ENCODE measurements at places on chromosomes 5 and 9.

DNA sequence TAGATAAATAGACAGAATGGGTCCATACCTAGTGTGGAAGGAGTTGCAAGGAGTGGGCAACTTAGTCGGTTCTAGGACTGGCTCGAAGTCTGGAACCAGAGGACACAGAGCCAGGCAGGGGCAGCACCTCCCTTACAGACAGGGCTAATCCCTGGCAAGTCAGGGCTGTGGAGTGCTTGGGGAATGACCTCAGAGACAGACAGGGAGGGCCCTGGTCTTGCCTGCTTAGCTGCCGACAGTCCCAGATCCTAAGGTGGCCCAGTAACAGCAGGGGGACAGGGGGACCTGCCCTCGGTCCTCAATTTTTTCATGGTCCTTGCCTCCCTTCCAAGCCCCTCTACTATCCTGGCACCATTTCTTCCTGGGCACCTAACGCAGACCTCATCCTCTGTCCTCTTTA is 222.4 kb upstream of the TNC start:
- no peak for DNase-seq

- DNase-seq = no peak
These were observed 181.2 kb upstream of the GPR151 start for GRCh38 chr5:146697211-146697610.

- no peak for DNase-seq
These were observed 16.2 kb downstream of the LHX6 start for GRCh38 chr9:122212473-122213004.

- no peak for DNase-seq
These were observed 61.1 kb downstream of the GRIA1 start for GRCh38 chr5:153551537-153552079.

DNA sequence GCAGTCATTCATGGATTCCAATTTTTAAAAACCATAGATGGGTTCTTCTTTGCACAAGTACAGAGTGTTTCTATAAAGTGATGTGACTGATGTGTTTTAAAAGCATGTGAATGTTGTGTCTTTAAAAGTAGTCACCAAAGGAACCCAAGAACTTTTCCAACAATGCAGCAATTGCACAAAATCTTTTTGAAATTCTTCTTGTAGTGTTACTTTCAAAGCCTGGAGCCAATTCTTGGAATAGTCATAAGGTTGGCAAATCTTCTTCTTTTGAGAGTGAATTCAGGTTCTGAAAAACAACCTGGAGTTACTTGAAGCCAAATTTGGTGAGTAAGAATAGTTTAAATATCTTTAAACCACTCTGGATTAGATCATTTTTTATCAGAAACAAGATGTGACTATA is 10.5 kb downstream of the GRAMD2B start:
- no peak for DNase-seq

DNA sequence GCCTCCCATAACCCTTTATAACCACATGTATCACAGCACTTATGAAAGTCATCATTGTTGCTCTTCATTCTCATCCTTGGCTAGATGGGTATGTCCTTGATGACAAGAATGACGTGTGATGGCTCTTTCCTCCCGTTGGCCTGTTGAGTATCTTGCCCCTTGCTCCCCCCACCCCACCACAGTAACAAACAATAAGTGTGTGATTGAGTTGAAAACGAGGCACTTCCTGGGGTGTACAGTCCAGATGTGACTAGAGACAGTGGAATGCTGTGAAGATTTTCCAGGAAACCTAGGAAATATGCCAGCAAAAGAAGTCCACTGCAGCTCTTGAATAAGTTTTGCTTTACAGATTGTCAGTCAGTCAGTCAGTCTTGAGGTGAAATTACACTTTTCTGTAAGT is 262.5 kb downstream of the ELAVL2 start:
- DNase-seq = no peak

- DNase-seq = no peak
These were observed 192.4 kb downstream of the ADAMTSL1 start for GRCh38 chr9:18666348-18666747.

DNA sequence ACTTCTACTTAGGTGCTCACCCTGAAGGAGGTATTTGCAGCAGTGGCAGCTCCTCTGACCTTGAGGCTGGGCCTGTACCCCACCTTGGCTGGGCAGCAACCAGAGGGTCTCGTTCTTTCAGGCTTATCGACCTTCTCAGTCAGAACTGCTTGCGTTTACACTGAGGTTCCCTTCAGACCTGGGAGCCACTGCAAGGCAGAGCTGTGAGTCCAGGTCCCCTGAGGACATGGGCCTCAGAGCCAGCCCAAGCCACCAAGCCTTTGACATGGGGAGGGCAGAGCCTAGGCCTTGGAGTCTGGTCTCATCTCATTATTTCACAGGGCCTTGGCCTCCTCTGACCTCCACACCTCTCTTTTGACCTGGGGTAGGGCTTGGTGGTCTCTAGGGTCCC is 13.7 kb downstream of the ACSL6 start:
- no peak for DNase-seq

GRCh38 chr9:130348881-130349280 is 83.3 kb downstream of the HMCN2 start:
- no peak for DNase-seq

DNA sequence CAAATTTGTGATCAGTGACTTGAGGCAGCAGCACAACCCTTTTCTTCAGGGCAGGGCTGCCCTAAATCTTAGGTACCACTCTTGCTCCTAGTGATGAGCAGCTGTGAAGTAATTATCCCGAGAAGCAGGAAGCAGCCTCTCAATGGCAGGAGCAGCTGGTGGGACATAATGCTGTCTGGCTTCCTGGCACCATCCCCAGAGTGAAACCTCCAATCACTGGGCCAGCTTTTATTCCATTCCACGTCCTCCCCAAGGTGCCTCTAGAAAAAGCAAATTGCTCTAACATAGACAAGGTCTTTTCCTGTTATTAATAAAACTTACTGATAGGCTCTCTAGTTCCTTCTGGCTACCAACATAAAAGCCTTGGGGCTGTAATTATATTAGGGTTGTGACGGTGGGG is 154.0 kb downstream of the FRMD3 start:
- DNase-seq = no peak

- no peak for DNase-seq
These were observed 35.2 kb upstream of the MIER3 start for GRCh38 chr5:56987171-56987570.

- no peak for DNase-seq
These were observed 5.9 kb upstream of the FOXD1 start for GRCh38 chr5:73454379-73455036.

- no peak for DNase-seq
These were observed 42.7 kb upstream of the ANGPTL2 start for GRCh38 chr9:127165116-127165515.

- no peak for DNase-seq
These were observed 136.9 kb downstream of the DIRAS2 start for GRCh38 chr9:90505695-90506094.

DNA sequence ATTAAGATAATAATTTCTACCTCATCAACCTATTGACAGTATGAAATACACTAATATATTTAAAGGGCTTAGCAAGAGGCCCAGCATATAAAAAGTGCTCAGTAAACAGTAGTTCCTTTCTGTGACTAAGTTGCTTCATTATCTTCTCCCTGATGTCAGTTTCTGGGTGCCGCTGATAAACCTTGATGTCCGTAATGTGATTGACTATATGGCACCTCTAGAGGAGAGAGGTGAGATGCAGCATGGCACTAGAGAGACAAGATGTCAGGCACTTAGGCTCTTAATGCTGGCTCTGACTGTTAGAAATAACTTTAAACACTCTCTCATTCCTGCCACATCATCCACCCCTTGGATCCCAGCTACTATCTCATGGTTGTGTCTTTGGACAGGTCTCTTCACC is 455.9 kb upstream of the KLF4 start:
- no peak for DNase-seq
